ENCODE measurements at places on chromosomes 3 and 15.

DNA sequence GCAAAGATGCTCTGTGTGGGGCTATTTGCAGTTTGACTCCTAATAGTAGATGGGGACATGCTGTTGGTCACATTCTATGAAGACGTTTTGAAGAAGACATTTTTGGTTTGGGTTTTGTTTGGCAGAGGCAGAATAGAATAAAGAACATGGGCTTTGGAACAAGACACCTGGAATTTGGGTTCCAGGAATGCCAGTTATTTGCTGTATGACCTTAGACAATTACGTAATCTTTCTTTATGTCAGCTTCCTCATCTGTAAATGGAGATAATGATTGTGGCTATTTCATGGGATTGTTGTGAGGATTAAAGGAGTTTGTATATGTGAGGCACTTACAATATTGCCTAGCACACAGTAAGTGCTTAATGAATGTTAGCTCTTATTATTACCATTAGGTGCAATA is 91.6 kb downstream of the MESD start:
- no peak for DNase-seq

DNA sequence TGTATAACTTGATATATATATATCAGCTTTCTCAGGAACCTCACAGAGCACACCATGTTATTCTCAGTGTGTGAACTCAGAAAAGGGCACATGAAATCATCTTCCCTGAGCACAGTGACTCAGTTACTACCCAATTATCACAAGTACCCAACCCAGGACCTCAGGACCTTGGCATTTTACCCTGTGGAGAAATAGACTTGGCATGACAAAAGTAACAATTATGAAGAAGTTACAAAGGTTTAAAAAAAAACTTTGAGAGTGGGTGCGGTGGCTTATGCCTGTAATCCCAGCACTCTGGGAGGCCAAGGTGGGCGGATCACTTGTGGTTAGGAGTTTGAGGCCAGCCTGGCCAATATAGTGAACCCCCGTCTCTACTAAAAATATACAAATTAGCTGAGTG is 52.4 kb downstream of the ONECUT1 start:
- DNase-seq = no peak

DNA sequence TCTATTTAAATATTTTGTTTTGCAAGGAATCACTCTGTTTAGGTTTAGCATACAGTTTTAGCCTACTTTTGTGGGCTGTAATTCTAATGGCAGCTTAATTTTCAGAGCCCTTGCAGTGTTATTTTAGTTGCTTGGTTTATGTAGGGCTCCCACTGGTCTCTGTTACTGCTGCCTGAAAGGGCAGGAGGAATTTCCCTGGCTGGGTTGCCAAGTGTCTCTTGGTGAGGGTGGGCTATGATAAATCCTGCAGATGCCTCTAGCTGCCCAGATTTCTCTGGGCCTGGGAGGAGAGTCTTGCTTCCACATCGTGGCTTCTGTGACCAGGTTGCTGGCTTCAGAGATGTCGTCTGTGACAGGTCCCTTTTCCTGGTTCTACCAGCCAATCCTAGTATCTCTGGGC is 36.2 kb downstream of the ILDR1 start:
- DNase-seq = no peak

DNA sequence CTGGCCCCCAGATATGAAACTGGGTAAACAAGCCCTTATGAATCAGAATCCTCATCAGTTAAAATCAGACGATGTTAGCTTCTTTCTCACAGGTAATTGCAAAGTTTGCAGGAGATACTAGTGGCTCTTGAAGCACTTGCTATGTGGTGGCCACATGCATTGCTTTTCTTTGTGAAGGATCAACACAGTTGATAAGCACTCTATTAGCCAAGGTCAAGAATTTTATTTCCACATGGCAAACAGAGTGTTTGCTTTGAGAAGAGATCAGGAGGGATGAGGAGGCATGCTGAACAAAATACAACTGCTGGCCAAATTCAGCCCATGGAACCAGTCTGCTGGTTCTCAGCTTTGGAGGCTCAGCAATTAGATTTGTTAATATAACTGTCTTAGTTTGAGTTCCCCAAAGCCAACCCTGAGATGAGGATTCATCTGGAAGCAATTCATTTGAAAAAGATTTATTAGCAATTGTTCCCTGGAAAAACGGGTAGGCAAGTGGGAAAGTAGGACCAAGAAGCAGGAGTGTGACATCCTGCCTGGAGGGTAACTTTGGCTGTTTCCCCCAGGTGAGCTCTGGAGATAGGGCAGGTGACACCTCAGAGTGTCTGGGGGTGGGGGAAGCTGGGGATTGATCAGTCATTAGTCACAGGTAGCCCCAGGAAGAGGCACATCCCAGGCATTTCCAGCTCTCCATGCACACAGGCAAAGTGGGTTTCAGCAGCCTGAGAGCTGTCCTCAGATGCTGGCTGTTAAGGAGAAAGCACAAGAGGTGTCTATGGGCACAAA is 180.3 kb downstream of the ABHD5 start:
- no peak for DNase-seq
